ENCODE measurements at places on chromosomes 16 and 17.

DNA sequence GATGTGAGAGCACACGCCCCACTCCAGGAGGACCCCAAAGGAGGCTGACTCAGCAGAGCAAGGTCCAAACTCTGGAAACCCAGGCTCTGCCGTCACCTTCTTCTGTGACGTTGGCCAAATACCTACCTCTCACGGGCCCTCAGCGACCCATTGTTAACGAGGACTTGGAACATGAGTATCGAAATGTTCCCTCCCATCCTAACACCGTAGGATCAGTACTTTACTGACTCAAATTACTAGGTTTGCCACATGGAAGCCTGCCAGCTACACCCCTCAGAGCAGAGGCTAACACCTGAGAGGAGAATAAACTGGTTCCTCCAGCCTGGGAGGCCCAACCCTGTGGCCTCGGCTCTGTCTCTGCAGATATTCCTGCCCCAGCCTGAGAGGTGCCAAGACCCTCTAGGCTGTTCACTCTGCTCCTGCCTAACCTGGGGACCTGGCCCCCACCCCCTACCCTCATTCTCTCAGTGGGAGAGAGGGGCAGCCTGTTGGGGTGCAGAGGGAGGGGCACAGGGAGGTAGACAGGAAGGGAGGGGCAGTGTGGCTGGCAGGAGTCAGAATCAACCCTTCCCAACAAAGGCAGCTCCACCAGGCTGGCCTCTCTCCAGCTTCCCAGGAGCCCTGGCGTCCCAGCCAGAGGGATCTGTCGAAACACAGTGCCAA lies 4.4 kb downstream of the PITPNM3 start:
- DNase-seq: no peak

DNA sequence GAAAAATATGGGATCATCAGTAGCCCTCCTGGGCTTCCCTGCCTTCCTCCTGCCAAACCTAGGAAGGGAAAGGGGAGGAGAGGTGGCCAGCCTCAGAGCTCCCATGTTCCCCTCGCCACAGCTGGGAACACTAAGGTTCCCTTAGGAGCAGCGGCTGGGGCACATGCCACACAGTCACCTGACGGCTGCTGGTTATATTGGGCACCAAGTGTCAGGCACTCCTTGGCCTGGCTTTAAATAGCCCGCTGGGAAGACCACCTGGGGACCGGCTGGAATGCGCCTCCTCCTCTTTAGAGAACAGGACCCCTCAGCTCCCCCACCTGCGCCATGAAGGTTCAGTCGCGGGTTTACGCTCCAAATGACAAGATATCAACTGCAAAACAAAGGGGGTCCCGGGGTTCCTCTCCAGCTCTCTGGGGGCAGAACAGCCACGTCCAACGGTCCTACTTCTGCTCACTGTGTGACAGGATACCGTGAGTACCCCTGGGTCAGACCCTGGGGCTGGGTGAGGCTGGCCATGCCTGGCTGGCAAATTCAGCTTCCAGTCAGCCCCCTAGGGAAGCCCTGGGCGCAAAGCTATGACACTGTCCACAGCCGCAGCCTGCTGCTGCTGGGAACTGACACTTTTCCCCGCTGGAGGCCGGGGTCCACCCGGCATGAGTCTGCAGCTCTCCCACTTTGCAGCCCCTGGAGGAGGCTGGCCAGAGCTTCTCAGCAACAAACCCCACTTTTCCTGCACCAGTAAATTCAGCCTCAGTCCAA lies 3.3 kb downstream of the SMIM5 start:
- DNase-seq: no peak

DNA sequence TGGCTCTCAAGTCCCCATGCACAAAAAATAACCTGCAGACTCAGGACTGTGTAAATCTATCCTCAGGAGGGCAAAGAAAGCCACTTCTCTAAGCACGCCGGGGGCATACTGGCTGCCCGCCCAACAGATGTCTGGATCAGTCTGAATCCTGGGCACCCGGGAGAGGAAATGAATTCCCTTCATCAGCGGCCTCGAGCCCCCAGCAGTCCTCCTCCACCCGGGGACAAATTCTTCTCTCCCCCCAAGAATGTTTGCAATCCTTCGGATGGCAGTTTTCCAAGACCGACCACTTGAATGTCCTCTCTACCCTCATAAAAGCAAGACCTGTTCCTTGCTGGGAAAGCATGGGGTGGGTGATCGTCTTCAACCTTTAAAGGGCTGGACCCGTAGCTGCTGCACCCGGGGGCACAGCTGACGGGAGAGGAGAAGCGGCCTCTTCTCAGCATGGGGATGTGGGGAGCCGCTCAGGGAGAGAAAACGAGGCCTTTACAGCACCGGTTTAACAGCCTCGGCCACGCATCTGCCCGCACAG lies 9.4 kb upstream of the MAP2K3 start:
- no peak for DNase-seq

DNA sequence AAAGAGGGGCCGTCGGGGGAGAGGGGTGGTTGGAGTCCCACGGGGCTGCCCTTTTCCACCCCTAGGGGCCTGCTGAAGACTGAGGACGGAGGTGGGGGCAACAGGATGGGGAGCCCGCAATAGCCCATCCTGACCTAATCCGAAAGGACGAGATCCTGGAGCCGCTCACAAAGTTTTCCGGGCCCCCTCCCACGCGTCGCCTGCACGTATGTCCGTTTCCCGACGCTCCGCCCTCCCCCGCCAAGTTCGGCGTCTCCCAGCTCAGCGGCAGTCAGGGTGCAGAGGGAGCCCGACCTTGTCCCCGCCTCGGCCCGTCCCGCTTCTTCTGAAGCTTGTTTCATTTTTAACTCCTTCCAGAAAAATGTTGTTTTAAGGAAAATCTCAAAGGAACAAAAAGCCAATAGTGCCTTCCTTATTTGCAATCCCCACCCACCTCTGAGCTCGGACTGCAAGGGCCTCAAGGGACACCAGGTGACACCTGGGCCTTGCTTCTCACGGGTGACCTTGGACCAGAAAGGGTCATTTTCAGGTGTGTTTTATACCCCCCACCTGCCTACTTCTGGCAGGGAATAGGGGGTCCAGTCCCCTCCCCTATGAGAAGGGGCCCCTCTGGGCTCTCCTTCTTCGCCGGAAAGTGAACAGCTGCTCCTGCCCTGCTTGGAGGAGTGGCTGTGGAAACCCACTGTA lies 3.4 kb upstream of the ZNF423 start:
- DNase-seq: no peak

- DNase-seq: no peak
Measured at GRCh38 chr17:71926746-71927398, 193.9 kb upstream of the SOX9 start.
